ENCODE measurements at places on chromosomes 12 and 14.

DNA sequence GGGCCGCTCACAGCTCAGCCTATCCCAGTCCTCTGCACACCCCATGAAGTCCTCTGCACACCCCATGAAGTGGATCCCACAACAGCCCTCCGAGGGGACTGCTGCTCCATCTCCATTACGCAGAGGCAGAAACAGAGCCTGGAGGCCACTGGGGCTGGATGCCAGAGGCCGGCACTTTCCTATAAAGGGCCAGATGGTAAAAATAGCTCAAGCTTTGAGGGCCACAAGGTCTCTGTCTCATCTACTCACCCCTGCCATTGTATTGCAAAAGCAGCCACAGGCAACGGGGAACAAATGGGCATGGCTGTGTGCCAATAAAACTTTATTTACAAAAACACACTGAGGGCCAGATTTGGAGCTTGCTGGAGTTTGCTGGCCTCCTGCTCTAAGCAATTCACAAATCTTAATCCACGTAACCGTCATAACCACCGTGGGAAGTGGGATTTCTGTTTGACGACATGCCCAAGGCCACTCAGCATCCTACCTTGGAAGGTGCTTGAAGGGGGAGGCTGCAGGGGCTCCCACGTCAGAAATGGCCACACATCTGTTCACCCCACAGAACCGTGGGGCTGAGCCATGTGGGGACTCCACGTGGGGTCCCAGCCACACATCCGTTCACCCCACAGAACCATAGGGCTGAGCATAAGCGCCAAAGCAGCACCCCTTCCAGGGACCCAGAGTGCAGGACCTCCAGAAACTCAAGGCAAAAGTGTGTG is 92.0 kb downstream of the NCOR2 start:
- DNase-seq = no peak

- no peak for DNase-seq
These were observed 421.2 kb downstream of the CCDC91 start for GRCh38 chr12:28611449-28611848.

- no peak for DNase-seq
These were observed 6.0 kb upstream of the KCNH5 start for GRCh38 chr14:63051301-63051700.

- DNase-seq = no peak
These were observed 38.0 kb downstream of the CCDC60 start for GRCh38 chr12:119372540-119372939.

DNA sequence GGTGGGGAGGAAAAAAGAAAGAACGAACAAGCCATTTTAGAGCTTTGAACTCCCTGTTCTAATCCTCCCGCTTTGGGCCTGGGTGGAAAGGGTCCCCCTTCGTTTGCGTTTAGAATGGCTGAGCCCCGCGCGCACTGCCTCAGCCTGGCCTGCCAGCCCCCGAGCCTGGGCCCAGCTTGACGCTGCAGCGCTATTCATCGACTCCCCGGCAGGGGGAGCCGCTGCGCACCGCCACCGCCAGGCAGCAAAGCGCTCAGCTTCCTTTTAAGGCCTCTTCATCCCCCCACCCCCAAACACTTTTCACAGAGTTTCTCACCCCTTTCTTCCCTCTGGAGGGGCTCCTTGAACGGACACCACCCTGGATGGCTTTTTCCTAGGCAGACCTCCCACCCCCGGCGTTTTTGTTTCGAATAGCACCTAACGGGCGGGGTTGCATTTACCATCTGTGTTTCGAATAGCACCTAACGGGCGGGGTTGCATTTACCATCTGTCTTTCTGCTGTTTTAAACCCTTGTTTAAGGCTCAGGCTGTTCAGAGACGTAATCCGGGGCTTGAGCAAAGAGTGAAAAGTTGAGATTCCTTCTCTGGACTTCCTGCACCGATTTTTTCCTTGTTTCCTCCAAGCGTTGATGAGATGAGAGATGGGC is 56.4 kb upstream of the PIWIL1 start:
- DNase-seq = peak; percentile 68

DNA sequence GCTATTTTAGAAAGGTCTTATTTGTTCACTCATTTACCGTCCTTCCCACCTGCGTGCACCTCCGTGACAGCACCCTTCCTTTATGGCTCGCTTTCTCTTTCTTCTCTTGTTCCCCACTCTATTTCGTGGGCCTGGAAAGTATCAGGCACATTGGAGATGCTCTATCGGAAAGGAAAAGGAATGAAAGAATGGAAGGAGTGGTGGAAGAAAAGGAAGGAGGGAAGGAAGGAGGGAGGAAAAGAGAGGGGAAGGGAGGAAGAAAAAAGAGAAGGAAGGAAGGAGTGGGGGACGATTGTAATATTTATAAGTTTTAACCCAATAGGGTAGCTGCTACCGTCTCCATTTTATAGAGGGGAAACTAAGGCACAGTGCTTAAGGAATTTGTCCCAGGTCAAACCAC is 363.4 kb downstream of the CACNA1C start:
- DNase-seq = no peak

- DNase-seq = no peak
These were observed 225.4 kb upstream of the LHX5 start for GRCh38 chr12:113697104-113697503.

GRCh38 chr14:99790978-99791376 is 2.2 kb upstream of the EML1 start:
- DNase-seq = no peak

- DNase-seq = no peak
These were observed 2.4 kb downstream of the SLC35F4 start for GRCh38 chr14:57863471-57863870.

DNA sequence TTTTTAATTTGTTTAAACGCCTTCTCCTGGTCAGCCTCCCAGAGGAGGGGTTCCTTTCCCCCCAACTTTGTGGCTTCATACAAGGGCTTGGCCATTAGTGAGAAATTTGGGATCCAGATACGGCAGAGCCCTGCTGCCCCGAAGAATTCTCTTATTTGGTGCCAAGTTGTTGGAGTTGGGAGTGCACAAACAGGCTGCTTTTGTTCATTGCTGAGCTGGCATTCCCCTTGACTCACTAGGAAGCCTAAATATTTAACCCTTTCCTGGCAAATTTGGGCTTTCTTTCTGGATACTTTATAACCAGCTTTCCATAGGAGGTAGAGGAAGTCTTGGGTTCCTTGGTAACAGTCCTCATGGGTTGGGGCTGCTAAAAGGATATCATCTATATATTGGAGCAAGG is 10.3 kb upstream of the ADAM21 start:
- no peak for DNase-seq

- no peak for DNase-seq
These were observed 292.3 kb downstream of the TMEM117 start for GRCh38 chr12:44127966-44128710.

- no peak for DNase-seq
These were observed 4.3 kb downstream of the OLR1 start for GRCh38 chr12:10167599-10167998.

DNA sequence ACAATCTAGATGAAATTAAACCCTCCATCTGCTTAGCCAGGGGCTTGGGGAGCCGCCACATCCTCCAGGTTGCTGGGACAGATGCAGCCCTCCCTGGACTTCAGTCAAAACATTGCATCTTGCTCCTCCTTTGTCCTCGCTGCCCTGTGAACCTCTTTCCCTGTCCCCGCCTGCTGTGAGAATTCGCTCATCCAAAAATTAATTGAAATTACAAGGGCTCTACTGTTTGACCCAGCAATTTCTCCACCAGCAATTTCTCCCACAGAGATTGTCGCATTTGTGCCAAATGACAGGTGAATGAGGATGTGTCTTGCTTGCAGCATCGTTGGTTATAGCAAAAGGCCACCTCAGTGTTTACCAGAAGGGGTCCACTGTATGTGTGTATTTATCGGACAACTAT is 5.0 kb upstream of the POP5 start:
- DNase-seq = no peak

DNA sequence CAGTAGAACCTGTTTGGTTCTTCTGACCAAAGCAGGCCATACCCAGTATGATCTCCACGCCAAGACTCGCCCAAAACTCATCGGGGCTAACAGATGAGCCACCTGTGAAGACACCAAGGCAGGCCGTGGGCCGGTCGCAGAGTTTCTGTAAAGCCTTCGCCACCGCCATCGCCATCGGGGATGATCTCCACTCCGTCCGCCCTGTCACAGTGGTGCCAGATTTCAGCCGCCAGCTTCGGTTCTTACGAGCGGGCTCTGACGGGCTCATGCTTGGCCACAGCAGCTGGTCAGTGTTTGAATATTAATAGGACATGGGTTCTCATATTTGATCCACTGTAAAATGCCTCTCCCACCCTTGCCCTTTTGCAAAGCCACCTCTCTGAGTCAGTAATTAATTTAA is 113.2 kb upstream of the TMEM132D start:
- no peak for DNase-seq

DNA sequence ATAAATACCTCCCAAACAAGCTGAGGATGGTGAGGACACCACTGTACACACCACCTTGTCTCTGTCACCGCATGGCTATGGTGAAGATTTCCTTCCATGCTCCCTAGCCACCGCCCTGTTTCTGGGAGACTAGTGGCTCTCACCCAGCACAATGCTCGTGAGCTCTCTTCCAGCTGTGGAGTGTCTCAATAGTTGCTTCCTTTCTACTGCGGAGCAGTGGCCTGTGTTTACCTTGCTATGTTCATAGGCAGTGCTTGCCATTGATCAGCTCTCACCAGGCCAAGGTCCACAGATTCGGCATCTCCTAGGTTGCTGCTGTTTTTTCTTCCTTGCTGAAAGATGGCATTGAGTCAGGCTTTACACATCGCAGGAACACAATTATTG is 313.6 kb upstream of the RTL1 start:
- DNase-seq = no peak

DNA sequence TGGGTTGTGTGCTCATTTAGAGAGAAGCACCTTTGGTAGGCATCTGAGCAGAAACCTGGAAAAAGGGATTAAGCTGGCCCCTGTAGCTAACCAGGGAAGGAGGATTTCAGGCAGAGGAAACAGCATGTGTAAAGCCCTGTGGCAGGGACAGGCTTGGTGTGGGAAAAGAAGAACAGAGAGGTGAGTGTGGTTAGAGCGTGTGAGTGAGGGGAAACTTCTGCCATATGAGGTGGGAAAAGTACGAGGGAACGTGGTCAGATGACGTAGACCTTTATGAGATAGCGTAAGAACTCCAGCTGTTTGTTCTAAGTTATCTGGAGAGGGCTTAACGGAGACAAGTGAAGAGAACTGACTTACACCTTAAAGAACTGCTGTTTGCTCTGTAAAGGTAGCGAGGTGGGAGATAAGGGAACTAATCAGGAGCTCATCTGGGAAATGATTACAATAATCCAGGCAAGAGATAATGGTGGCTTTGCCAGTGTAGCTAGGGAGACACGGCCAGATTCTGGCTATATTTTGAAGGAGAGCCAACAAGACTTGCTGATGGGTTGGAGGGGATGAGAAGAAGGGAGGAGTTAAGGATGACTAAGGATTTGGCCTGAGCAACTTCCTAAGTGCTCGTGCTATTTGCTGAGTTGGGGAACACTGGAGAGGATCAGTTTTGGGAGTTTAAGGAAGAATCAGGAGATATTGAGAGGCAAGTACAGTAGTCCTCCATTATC is 234.0 kb downstream of the ETNK1 start:
- no peak for DNase-seq

- no peak for DNase-seq
These were observed 23.8 kb upstream of the LRTM2 start for GRCh38 chr12:1796515-1797010.

GRCh38 chr14:52031781-52032180 is 37.1 kb downstream of the NID2 start:
- no peak for DNase-seq

DNA sequence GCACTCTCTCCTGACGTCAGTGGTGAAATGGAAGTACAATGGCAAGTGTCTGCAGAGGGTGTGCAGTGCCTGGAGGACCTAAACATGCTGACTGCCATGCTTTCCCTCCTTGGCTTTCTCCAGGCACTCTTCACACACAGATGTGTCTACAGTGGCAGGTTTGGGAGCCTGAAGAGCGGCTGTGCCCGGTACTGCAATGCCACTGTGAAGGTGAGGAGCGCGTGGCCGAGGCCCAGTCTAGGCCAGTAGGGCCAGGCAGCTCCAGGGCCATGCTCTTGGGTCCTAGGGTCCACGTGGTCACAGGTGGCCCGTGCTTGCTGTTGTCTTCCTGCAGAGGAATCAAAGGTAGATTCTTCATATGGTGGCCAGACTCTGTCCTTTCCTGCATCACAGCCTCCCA is 81.4 kb downstream of the STAB2 start:
- DNase-seq = no peak

- DNase-seq = no peak
These were observed 51.1 kb downstream of the GTF2A1 start for GRCh38 chr14:81169711-81170103.

Data from WTC11 (cell line).